ENCODE measurements at places on chromosomes 4 and X.

GRCh38 chrX:44344194-44344593, 722 bp upstream of the EFHC2 start:
- no peak for DNase-seq

DNA sequence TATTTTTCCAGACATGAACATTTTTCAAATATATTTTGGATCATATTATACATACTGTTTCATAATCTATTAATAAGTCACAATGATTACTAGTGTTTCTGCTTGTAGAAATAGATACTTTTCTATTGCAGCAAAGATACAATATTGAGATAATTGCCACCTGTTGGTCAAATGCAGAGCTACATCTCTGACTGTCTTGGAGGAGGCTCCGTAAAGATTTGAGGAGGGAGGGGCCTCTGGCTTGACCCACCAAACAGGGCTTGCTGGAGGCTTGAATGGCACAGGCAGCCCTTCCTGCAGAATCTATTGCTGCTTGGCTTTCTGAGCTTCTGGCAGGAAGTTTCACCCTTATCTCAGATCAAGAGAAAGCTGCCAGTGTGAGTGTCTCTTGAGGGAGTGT, 99.3 kb upstream of the ARMCX2 start:
- no peak for DNase-seq

- no peak for DNase-seq
These were observed 189.1 kb upstream of the ADGRL3 start for GRCh38 chr4:61011051-61011450.

DNA sequence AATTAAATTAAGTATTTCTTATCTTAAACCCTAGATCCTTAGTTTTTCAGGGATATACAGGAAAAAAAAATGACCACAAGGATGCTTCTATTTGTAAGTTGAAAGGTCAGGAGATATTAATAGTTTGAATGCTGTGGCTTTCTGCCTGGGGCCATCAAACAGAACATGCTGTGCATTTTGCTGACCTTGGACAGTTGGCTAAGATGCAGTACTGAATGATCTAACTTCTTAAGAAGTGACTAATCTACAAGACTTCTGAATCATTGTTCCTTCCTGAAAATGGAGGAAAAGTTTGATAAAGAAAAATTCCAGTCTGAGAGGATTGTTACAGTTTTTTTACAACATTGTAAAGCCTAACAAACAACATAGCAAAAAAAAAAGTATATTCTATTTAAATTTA, 237.8 kb upstream of the JADE1 start:
- DNase-seq: no peak

DNA sequence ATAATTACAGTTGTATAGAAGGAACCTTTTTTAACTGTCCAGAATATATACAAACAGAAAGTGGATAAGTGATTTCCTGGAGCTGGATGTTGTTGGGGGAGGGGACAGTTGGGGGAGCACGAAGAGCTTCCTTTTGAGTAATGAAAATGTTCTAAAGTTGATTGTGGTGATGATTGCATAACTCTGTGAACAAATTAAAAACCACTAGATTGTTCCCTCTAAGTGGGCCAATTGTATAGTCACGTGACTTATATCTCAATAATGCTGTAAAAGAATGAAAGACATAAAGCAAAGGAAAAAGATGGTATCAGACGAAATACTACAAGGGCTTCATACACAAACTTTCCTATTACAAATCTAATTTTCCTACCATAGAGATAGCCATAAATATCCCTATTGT, 2.7 kb downstream of the CT55 start:
- no peak for DNase-seq

DNA sequence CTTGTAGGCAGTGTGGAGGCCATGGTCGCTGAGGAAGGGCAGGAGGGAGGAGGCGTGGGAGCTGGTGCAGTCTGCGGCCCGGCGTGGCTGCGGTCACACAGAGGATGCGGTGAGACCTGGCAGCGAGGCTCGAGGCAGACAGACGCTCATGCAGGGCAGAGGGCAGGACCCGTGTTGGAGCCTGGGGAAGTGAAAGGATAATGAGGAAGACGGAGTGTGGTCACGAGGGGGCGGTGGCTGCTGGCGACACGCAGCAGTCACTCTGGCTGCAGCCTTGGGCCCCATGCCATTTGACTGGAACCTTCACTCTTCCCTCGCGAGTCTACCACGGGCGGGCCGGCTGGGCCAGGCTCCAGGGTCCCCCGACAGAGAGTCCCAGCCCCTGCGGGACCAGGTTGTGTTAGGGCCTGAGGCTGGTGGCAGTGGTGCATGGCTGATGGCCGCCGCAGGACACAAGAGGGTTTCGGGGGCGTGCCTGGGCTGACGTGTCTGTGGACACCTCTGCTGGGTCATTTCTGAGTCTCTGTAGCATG, 68.8 kb upstream of the HGFAC start:
- no peak for DNase-seq
